ENCODE measurements at places on chromosomes 11 and 22.

DNA sequence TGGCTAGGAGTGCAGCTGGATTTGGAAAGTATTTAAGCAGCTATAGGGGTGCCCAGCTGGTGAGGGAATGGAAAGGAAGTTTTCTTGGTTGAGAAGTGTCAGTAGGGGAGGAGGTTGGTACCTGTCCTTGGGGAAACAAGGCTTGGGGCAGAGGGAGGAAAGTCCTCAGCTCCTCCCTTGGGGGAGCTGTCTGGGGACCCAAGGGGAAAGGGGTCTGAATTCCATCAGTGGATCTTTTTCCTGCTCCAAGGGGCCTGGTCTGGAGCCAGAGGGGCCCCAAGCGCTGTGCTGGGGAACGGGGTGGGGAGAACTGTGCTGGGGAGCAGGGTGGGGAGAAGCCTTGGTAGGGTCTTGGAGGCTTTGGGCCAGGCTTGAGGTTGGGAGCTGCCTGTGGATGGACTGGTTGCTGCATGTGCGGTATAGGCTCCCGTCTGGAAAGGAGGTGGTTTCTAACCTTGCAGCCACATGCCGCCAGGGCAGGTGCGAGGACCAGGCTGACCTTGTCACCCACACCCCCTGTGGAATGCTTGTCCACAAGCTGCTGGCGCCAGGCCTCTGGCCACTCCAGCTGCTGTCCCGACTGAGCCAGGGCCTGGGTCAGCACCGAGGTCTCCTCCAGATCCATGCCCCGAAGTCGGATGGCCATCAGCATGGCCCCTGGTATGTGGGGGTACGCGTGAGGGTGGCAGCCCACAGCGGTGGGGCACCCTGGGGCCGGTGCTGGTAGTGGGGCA, 963 bp downstream of the TYMP start:
- DNase-seq = no peak

DNA sequence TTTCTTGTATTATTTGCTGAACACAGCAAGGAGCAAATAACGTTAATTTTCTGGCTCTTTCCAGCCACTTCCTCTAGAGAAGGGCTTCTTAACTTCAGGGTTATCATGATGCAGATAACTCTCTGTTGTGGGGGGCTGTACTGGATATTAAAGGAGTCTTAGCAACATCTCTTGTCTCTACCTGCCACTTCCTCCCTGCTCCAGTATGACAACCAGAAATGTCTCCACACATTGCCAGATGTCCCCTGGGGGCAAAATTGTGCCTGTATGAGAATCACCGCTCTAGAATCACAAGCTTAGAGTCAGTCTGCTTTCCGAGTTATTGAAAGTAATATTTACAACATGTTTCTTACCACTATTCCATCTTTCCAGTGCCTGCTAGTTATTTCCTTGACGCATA, 6.8 kb downstream of the JRKL start:
- no peak for DNase-seq

DNA sequence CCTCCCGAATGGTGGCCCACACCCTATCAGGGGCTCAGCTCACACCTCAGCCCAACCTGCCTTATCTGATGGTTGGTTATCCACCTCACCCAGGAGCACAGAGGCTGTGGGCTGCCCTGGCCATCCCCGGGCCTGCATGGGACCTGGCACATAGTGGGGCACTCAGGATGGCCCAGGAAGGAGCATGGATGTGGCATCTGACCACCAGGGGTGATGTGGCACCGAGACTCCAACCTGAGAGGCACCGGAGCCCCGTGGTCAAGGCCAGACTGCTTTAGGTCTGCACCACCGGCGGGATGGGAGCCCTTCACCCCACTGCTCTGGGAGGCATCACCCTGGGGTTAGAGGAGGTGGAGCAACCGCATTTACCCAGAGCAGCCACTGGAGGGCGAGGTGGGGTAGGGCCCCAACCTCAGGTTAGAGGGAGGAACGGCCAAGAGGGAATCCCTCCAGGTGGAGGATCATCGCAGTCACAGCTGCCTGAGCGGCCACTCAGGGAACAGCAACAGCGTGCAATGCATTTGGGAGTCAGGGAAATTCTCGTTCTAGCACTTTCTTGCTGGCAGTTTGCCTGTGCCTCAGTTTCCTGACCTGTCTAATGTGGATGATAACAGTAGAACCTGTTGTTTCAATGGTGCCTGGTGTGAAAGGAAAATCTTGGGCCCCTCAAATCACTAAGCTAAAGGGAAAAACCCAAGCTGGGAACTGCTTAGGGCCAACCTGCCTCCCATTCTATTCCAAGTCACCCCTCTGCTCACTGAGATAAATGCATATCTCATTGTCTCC, 52.9 kb upstream of the CARS1 start:
- DNase-seq = no peak

DNA sequence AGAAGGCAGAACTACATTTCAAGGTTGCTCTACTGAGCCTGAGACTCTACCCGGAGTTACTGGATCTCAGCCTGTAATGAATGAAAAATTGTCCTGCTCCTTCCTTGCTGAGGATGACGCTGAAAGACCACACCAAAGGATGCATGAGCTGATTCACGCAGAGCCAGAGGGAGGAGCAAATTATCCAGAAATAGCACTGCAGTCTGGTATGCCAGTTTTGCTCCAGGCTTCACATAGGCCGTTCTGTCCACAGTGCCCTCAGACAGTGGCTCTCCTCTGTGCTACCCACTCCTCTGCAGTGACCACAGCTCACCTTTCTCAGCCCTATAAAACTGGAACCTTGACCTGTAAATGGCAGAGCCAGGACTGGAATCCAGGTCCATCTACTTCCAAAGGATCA, 79.3 kb upstream of the GALNT18 start:
- DNase-seq = no peak

DNA sequence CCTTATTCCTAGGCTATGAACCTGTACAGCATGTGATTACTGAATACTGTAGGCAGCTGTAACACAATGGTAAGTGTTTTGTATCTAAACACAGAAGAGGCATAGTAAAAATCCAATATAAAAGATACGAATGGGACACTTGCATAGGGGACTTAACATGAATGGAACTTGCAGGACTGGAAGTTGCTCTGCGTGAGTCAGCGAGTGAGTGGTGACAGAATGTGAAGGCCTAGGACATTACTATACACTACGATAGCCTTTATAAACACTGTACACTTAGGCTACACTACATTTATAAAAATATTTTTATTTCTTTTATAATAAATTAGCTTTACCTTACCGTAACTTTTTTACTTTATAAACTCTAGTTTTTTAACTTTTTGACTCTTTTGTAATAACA, 81.1 kb downstream of the PGR start:
- no peak for DNase-seq

GRCh38 chr11:83662494-83662893, 376.3 kb upstream of the CCDC90B start:
- no peak for DNase-seq

- no peak for DNase-seq
Observed at GRCh38 chr11:75792127-75792731, 22.8 kb upstream of the UVRAG start.
